ENCODE measurements at places on chromosomes 3 and 15. TPM values are rescaled to one million over a fixed set of nuclear protein-coding genes. Genes with fewer than 3 reads are reported as not detected.

Gene TUSC7
- total RNA-seq: not detected

Gene ITGB5
- total RNA-seq: 115 TPM

Gene CRABP1
- total RNA-seq: not detected

Gene ITIH1
- 0.22 TPM for total RNA-seq

Gene CHRFAM7A
- 2.7 TPM for total RNA-seq

Gene FEZF2
- not detected for total RNA-seq

Gene TGM4
- total RNA-seq: not detected

Gene RYR3
- total RNA-seq: 10.5 TPM

DNA sequence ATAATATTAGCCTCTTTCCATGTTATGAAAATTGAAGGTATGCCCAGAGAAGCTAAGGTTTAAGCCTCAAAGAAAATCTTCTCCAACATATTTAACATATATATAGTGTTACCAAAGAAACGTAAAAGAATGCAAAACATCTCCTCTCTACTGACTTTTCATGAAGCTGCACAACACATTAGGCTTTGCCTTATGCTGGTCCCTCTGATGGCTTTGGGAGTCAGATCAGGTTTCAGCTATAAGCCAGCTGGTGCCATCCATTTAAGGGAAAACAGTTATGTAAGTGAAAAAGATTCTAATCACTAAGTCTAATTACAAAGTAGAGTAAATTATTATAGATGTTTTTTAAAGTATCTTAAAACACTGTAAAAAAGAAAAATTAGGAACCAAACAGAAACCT lies 410.5 kb downstream of the LSAMP start:
- no peaks in the 10 kb centered on the region for H3K36me3 ChIP-seq
- no peaks in the 10 kb centered on the region for H3K4me1 ChIP-seq
- H3K4me3 ChIP-seq: no peak overlapping the region
- no peak for DNase-seq
- H3K27me3 ChIP-seq: no peaks in the 10 kb centered on the region

DNA sequence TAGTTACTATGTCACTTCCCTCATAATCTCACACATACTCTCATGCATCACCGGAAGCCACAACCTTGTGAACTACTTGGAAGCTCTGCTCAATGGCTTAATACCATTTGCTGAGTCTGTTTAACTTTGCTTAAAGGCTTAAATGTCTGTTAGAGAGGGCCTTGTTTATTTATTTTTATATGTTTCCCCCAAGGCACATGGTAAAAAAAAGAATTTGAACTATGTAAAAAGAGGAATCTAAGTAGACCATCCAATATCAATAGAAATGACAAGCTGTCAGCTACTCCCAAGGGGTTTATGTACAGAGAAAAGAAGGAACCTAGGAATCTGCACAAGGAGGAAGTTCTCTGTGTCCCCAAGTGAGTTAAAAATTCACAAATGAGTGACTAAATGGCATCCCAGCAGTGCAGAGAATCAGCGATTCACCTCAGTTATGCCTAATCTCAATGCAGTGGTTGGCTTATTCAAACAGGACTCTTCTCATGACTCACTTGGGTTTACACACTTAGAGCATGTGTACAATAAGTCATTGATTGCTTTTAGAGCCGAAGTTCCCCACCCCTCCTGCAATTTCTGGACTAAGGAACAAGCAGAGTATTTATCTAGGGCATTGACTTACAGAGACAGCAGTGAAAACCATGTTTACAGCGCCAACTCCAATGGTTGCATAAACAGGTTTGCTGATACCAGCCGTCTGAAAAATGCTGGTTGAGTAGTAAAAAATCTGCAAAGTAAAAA lies 24.4 kb downstream of the SLC2A2 start:
- peaks cover 2% of the 10 kb centered on the region for H3K36me3 ChIP-seq
- H3K4me3 ChIP-seq: no peak overlapping the region
- no peak for DNase-seq
- no peak overlapping the region for H3K27ac ChIP-seq
- H3K4me1 ChIP-seq: no peaks in the 10 kb centered on the region

DNA sequence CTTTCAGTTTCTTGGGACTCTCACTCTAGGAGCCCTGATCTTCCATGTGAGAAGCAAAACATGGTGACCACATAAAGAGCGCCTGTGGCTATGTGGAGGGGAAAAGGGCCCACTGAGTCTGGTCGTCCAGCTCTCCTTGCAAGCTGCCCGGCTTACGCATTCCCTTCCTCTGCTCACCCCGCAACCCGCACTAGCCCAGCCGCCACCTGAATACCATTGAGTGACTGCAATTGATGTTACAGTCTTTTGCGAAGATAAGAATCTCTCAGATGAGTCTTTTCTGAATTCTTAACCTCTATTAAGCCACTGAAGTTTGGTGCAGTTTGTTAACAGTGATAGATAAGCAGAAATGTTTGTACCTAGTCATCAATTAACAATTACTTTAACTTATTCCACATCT lies 589.0 kb upstream of the DPPA4 start:
- no peaks in the 10 kb centered on the region for H3K36me3 ChIP-seq
- H3K4me3 ChIP-seq: no peak overlapping the region
- no peak overlapping the region for H3K27ac ChIP-seq
- H3K27me3 ChIP-seq: no peaks in the 10 kb centered on the region
- no peak for DNase-seq
- no peaks in the 10 kb centered on the region for H3K4me1 ChIP-seq

- no peak for DNase-seq
- H3K4me3 ChIP-seq: no peak overlapping the region
- no peak overlapping the region for H3K27ac ChIP-seq
- peaks cover 3% of the 10 kb centered on the region for H3K4me1 ChIP-seq
- no peaks in the 10 kb centered on the region for H3K36me3 ChIP-seq
Measured at GRCh38 chr3:170752571-170753155, 117.3 kb downstream of the RPL22L1 start.

GRCh38 chr3:11726146-11726545 lies 82.4 kb upstream of the VGLL4 start:
- H3K36me3 ChIP-seq: no peaks in the 10 kb centered on the region
- no peak for DNase-seq

DNA sequence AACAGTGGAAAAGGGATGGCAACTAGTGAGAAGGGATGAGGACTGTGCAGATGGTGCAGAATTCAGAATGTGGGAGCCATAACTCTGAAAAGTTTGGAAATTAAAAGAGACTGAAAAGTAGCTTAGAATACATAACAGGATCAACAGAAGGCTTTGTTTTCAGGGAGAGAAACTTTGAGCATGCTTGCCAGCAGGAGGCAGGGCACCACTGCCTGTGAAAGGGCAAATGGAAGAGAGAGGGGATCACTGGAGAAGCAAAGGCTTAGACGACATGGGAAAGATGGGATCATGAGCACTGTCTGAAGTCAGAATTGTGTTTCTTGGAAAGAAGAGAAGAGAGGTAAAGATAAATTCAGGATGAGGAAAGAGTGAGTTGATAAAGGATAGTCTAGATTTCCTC lies 99.6 kb downstream of the ABI3BP start:
- peak; percentile 63 for DNase-seq
- H3K27me3 ChIP-seq: no peaks in the 10 kb centered on the region

DNA sequence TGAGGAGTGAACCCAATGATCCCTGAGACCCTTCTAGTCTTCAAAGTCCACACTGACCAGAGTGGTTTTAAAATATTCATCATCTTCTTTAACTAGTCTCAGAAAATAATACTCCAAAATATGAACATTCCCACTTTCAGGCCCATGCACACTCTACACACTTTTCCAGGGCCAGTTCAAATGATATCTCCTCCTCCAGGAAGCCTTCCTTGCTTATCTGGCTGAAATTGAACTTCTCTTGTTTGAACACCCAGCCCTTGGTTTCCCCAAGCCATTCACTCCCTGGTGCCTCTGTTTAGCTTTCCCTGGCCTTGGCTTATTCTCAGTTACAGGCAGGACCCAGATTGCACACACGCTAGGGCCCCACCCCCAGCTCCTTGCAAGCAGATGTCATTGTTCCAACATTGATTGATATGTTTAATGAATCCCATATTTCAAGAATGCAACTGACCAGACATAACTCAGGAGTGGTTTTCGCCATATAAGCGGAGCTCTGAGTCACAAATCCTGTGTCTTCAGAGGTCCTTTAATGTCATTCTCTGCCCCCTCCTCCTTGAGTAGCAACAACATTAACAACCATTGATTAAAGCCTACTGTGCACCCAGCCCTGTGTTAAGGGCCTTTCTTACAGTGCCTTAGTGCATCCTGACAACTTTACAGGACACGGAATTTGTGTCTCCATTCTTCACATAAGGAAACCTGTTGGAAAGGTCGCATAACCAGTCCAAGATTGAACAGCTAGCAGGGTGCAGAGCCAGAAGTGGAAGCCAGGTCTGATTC lies 2.1 kb downstream of the ITGA11 start:
- peaks cover 7% of the 10 kb centered on the region for H3K4me1 ChIP-seq
- no peak overlapping the region for H3K27ac ChIP-seq
- peak overlapping the region; percentile 21 for H3K4me3 ChIP-seq
- no peaks in the 10 kb centered on the region for H3K36me3 ChIP-seq

GRCh38 chr3:31008994-31009393 lies 114.5 kb upstream of the GADL1 start:
- H3K27ac ChIP-seq: no peak overlapping the region
- no peak overlapping the region for H3K4me3 ChIP-seq
- H3K4me1 ChIP-seq: no peaks in the 10 kb centered on the region
- H3K36me3 ChIP-seq: no peaks in the 10 kb centered on the region
- H3K27me3 ChIP-seq: no peaks in the 10 kb centered on the region

DNA sequence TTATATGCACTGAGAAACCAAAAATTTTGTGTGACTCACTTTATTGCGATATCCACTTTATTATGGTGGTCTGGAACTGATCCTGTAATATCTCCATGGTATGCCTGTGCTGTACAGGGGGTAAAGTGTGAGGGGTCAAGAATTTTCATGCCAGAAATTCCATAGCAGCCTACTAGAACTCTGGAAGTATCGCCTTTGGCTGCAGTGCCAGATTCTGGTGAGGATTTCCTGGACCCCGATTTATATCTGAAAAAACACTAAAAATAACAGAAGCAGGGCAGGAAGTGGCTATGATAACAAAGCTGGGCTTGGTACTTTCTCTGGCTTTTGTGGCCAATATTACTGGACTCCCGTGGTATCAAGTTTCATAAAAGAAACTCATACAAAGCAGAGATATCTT lies 36.4 kb downstream of the CCDC80 start:
- no peak overlapping the region for H3K27ac ChIP-seq
- no peaks in the 10 kb centered on the region for H3K27me3 ChIP-seq
- no peak overlapping the region for H3K4me3 ChIP-seq
- no peak for DNase-seq

DNA sequence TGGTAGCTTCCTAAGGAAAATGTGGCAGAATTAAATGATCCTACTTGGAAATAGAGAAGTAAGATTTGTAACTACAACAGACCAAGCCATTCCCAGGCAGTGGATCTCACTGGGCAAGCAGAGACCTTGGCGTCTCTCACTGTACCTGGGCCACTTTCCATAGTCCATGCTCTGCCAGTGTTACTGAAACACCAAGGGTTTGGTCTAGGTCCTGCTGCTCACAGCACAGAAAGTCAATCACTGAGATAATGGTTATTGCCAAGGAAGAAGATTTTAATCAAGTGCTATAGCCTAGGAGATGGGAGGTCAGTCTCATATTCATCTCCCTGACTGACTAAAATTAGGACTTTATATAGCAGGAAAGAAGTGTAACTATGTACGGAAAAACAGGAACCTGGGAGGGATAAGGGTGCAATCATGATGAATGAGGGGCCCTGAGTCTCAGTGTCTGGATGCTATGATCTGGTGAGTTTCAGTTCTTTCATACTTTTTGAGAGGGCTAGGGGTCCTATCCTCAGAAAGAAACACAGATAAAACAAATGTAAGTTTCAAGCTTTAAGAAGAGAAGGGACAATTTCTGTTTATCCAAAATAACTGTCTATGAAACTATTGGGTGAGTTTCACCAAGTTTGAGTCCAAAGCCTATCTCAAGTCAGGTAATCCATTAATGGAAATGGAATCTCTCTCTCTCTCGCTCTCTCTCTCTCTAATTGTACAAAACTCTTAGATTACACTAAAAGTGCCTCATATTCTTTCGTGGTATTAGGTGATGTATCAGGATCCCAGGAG lies 20.6 kb downstream of the GPR15 start:
- no peaks in the 10 kb centered on the region for H3K27me3 ChIP-seq
- no peaks in the 10 kb centered on the region for H3K36me3 ChIP-seq
- no peak overlapping the region for H3K4me3 ChIP-seq
- no peaks in the 10 kb centered on the region for H3K4me1 ChIP-seq
- no peak overlapping the region for H3K27ac ChIP-seq

DNA sequence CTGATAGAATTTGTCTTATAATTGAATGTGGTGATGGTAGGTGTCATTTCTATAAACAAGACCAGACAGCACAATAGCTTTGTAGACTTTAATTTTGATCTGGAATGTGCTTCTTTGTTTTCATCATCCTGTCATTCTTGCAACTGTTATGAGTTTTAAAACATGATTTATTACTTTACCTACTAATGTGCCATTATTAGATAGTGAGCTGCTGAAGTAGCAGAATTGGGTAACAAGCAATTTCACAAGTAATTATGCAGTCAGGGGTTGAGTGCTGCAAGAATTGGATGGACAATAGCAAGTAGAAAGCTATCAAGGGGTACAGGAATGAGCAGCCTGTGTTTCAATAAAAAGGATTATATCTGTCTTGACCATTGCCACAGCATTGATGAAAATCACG lies 975.6 kb downstream of the ROBO1 start:
- DNase-seq: no peak
- no peaks in the 10 kb centered on the region for H3K36me3 ChIP-seq
- H3K27ac ChIP-seq: no peak overlapping the region
- no peak overlapping the region for H3K4me3 ChIP-seq
- no peaks in the 10 kb centered on the region for H3K27me3 ChIP-seq

GRCh38 chr3:66692042-66692765 lies 191.4 kb upstream of the LRIG1 start:
- no peak overlapping the region for H3K4me3 ChIP-seq
- no peaks in the 10 kb centered on the region for H3K27me3 ChIP-seq
- H3K36me3 ChIP-seq: no peaks in the 10 kb centered on the region
- H3K4me1 ChIP-seq: no peaks in the 10 kb centered on the region
- no peak overlapping the region for H3K27ac ChIP-seq

DNA sequence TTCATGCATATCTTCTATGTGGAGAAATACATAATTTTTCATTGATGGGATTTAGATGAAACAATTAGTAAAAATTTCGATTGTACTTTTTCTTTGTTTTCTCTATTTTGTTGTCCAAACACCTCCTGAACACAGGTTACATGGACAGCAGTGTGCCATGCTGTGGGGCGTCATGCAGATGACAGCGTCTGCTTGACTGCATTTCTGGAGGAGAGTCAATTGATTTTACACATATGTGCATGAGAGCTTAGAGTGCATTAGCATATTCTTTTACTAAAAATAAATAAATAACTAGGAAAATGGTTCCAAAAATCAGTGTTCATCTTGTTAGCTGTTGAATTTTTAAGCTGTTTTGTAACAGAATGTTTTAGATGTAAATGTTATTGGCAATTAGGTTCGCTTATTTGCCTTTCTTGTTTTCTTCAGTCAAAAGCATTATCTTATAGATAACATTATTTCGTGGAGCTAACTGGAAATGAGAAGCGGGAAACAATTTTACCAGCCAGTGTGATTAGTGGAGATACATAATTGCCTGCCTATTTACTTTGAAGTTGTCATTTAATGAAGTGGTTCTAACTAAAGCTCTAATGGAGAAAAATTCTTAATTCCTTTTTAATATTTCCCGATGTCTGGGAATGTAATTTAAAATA lies 82.7 kb upstream of the VGLL3 start:
- no peak overlapping the region for H3K27ac ChIP-seq
- DNase-seq: no peak
- no peaks in the 10 kb centered on the region for H3K4me1 ChIP-seq
- no peaks in the 10 kb centered on the region for H3K27me3 ChIP-seq
- no peak overlapping the region for H3K4me3 ChIP-seq
